ENCODE measurements at places on chromosomes 7 and 10. TPM values are rescaled to one million over a fixed set of nuclear protein-coding genes. Genes with fewer than 3 reads are reported as not detected.

GRCh38 chr10:178208-178607 is 43.0 kb downstream of the ZMYND11 start:
- H3K27ac ChIP-seq = no peak overlapping the region
- H3K4me1 ChIP-seq = peaks cover 16% of the 10 kb centered on the region
- H3K36me3 ChIP-seq = peaks cover 15% of the 10 kb centered on the region
- no peak overlapping the region for H3K4me3 ChIP-seq
- DNase-seq = no peak
- no peaks in the 10 kb centered on the region for H3K27me3 ChIP-seq

- DNase-seq = no peak
- H3K27me3 ChIP-seq = peaks cover 40% of the 10 kb centered on the region
- H3K27ac ChIP-seq = no peak overlapping the region
Observed at GRCh38 chr10:113226831-113227445, 276.9 kb downstream of the TCF7L2 start.

DNA sequence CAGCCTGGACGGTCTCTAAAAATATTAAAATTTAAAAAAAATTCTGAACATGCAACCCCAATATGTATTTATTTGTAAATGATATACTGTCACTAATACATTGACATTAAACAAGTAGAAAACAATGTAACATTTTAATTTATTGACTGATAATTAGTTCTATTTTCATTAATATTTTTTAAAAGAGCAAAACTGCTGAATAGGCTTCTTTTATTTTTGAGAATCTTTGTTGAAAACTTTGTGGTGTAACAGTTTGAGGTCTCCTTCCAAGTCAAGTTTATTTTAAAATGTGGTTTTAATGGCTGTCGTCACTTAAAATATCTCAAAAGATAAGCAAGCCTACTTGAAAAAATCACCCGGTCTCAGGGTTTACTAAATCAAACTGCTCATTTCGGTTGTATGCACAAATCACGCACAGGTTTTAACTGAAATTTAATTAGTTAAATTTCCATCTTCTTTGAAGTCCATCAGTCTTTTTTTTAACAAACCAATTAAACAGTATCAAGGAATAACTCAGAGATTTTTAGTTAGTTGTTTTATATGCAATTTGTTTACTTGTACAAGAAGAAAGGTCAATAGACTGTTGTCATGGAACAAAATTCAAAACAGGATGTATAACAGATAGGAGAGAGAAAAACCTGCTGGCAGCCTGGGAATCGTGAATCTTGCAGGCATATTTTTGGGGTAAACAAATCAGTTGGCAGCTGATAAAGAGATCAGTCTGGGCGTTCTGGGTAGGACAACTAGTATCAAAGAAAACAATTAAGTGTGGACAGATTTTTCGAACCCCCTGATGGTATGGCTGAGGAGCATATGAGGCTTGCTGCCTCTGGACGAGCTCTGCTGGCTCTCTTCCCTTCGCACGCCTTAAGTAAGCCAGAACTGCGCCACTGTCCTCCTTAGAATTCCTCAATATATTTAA is 9.7 kb upstream of the EDRF1 start:
- H3K4me1 ChIP-seq = no peaks in the 10 kb centered on the region
- no peak overlapping the region for H3K4me3 ChIP-seq
- no peak for DNase-seq
- no peaks in the 10 kb centered on the region for H3K36me3 ChIP-seq
- H3K27ac ChIP-seq = no peak overlapping the region
- peaks cover 27% of the 10 kb centered on the region for H3K27me3 ChIP-seq

DNA sequence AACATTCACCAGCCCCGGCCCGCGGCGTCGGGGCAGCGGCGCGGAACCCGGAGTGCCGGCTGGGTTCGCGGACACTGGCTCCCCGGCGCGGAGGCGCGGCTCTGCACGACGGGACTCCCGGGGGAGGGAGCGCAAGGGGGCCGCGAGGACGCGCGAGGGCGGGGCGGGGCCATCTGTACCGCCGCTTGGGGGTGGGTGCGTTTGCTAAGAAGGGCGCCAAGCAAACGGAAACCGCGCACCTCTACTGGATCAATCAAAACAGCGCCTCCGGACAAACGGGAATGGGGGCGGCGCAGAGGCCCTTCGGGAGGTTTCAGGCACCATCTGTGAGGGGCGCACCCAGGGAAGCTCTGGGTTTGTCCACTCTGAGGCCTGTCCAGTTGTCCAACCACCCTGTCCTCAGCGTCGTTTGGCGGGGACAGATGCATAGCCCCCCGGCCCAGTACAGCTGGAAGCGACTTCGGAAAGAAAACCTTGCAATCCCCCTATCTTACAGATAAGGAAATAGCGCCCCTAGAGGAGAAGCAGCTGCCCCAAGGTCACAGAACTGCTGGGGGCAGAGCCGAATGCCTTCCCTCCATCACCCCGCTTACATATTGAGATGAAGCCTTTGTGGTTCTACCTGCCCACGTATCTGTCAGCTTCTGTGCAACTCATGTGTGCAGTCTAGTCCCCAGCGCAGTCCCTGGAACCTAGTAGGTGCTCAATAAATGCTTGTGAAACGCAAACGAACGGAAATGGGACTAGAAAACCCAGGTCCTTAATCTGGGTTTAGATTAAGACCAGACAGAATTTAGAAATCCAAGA is 10.7 kb upstream of the SLIT1 start:
- peaks cover 48% of the 10 kb centered on the region for H3K27me3 ChIP-seq
- H3K36me3 ChIP-seq = no peaks in the 10 kb centered on the region
- peaks cover 17% of the 10 kb centered on the region for H3K4me1 ChIP-seq

GRCh38 chr7:129394982-129395914 is 39.0 kb upstream of the STRIP2 start:
- no peaks in the 10 kb centered on the region for H3K27me3 ChIP-seq
- H3K36me3 ChIP-seq = no peaks in the 10 kb centered on the region
- H3K4me3 ChIP-seq = no peak overlapping the region
- no peak overlapping the region for H3K27ac ChIP-seq
- no peak for DNase-seq

GRCh38 chr10:45444976-45445898 is 71.2 kb downstream of the ALOX5 start:
- DNase-seq = no peak
- no peak overlapping the region for H3K27ac ChIP-seq
- peaks cover 2% of the 10 kb centered on the region for H3K4me1 ChIP-seq
- no peaks in the 10 kb centered on the region for H3K27me3 ChIP-seq

DNA sequence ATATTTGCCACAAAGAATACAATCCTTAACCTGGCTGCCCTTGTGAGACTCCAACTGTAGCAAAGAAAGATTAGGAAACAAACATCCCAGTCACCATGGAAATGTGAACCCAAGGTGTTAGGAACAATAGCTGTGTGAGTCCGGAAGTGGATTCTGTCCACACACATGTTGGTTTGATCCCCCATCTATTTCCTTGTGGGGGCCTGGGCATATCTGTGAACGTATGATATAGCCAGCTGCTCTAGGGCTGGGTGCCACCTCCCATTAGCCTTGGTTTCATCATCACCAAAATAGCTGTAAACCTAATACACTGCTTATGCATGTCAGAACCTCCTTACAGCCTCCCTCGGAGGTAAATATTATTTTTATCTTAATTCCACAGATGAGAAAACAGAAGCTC is 26.4 kb downstream of the GRK5 start:
- H3K27me3 ChIP-seq = no peaks in the 10 kb centered on the region
- peaks cover 28% of the 10 kb centered on the region for H3K36me3 ChIP-seq
- H3K4me1 ChIP-seq = peaks cover 48% of the 10 kb centered on the region
- H3K27ac ChIP-seq = peak overlapping the region; percentile 69

GRCh38 chr7:18495412-18496340 is at the start of gene HDAC9:
HDAC9 (plus strand) TSS chr7:18495749; CDS start chr7:18496303, 554 bp downstream.
- H3K27ac ChIP-seq = peak within 1 kb of the TSS; percentile 10
- no peak for DNase-seq
- H3K27me3 ChIP-seq = no peaks in the 10 kb centered on the region
- peak within 1 kb of the TSS; percentile 55 for H3K4me3 ChIP-seq
- no peaks in the 10 kb centered on the region for H3K36me3 ChIP-seq

WEE2 gene
- total RNA-seq = not detected

FUOM gene
- 13.1 TPM for total RNA-seq

SRRM3 gene
- total RNA-seq = 0.09 TPM

All from activated CD8-positive, alpha-beta memory T cell treated with anti-CD3 and anti-CD28 coated beads, Interleukin-2, amount 10 ng/mL, durations not matched to agents 7 days and 5 days (primary cell).